ENCODE measurements at places on chromosomes 12 and 14.

- DNase-seq = peak; percentile 42
These were observed 59.7 kb downstream of the PLXNC1 start for GRCh38 chr12:94207849-94208621.

DNA sequence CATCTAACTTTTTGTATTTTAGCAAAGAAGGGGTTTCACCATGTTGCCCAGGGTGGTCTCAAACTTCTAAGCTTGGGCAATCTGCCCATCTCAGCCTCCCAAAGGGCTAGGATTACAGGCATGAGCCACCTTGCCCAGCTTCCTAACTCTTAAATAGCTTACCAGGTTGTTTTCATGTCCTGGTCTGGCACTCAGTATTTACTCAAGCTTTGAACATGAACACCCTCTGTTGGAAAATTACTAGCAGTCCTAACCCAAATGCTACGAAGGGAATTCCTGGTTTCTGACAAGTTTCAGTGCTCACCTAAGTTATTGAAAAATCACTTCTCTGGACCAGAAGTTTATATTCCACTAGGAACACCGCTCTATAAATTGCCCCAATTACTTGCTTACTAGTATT is 32.5 kb upstream of the GCH1 start:
- no peak for DNase-seq

- DNase-seq = no peak
These were observed 43.3 kb upstream of the PTPRO start for GRCh38 chr12:15278816-15279658.

- no peak for DNase-seq
These were observed 279.8 kb downstream of the DUSP6 start for GRCh38 chr12:89072294-89073026.

DNA sequence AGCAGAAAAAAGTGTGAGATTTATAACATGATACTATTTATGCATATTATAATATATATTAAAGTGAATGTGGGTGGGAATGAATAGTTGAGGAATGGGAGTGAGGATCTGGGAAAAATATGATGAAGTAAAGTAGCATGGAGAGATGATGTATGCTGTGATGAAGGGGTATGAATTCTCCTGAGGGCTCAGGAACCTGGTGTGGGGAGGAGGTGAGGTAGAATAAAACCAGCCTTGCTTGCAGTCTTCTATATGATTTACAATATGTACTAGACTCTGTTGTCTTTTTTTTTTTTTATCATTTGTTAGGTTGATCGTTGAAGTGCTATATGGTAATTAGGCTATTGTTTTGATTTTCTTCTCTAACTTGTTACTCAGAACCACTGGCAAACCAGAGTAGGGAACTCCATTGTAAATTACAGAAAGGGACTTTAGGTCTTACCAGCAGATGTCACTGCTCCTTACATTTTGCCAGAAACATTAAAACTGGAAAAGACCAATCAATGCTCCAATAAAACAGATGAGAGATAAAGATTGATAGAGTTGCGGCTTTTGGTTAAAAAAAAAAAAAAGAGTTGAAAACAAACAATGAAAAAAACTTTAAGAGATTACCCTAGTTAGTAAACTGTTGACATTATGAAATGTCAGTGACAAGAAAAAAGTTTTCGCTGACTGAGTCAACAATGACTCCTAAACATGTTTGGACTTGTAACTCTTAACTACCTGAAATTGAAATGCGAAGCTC is 39.9 kb downstream of the ATL1 start:
- no peak for DNase-seq

All from GM18507 (cell line).